Ureter (tissue), 1 donor: ENCODE measurements at places on chromosomes 2 and 18. TPM values are rescaled to one million over a fixed set of nuclear protein-coding genes. Genes with fewer than 3 reads are reported as not detected.

- DNase-seq: peak; percentile 87
Measured at GRCh38 chr2:120312860-120313694, 32.9 kb upstream of the INHBB start.

DNA sequence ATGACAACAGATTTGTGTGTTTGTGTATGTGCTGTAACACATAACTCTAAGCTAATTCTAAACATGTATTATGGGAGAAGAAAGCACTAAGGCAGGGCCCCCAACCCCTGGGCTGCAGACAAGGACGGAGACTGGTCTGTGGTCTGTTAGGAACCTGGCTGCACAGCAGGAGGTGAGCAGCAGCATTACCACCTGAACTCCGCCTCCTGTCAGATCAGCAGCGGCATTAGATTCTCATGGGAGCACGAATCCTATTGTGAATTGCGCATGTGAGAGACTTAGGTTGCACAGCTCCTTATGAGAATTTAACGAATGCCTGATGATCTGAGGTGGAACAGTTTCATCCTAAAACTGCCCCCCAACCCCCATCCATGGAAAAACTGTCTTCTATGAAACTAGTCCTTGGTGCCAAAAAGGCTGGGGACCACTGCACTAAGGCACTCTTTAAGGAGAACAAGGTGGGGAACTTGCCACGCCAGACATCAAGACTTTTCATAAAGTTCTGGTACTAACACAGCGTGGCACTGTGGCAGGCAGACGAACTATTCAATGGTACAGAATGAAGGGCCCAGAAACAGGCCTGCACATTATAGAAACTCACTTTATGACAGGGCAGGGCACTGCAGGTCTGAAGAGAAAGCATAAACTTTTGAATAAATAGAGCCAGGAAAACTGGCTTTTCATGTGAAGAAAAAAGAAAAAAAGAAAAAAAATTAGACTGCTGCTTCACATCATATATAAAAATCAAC, 14.0 kb downstream of the REEP1 start:
- no peak for DNase-seq

- no peak for DNase-seq
Measured at GRCh38 chr2:151824886-151825285, 3.3 kb downstream of the ARL5A start.

- no peak for DNase-seq
Measured at GRCh38 chr2:11678306-11678960, 8.4 kb upstream of the NTSR2 start.

DNA sequence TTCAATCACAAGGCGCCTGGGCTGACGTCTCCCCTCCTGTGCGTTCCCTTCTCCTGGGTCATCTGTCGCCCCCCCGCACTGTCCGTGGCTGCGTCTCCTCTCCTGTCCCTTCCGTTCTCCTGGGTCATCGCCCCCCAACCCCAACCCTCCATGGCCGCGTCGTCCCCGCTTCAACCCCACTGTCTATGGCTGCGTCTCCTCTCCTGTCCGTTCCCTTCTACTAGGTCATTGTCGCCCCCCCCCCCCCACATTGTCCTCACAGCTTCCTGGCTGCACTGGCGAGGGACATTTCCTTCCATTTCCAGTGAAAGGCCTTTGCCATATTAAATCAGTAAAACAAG, 118.9 kb downstream of the TMEM18 start:
- DNase-seq: no peak

- DNase-seq: peak; percentile 36
Measured at GRCh38 chr18:80196528-80197320, 50.6 kb downstream of the PARD6G start.

DNA sequence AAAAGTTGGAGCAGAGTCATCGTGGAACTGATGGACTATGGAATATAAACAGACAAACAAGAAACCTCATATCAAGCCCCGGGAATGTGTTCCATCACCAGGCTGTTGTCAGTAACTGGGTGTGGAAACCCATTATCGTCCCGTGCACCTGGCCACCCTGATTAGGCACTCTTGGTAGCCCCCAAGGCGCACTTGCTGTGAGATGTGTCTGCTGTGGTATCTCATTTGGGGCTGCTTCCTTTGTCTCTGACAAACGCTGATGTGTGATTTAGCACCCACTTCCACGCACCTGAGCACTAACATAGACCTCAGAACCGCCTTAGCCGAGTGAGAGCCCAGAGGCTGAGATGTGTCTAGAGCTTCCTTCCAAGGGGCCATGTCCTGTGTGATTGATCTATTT, 96.3 kb downstream of the PRPF40A start:
- DNase-seq: no peak

DNA sequence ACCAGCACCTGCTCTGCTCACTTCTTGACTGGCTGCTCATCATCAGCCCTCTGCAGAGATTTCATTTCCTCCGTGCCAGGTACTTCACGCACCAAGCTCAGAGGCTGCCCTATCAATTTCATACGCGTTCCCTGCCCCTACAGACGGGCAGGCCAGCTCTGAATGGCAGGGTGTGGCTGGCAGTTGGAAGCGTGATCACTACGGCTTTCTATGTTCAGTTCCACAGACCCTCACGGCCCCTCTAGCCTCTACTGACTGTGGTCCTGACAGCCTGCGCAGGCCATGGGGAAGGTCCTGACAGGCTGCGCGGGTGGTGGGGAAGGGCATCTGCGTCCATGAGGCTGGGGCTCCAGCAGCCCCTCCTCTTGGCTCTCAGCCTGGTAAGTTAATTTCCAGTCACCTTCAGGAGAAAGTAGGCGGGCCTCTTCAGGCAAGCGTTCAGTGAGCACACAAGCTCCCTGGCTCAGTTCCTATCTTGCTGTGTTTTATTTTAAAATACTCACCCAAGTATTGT, 154.8 kb downstream of the ZNF236 start:
- DNase-seq: peak; percentile 31

- no peak for DNase-seq
Measured at GRCh38 chr2:16067037-16067406, 126.7 kb downstream of the MYCN start.

ASXL3 gene
- 5.9 TPM for total RNA-seq

TGFBRAP1 gene
- 22.9 TPM for total RNA-seq

KRTCAP3 gene
- 52.9 TPM for total RNA-seq

ANKRD30B gene
- not detected for total RNA-seq

DLGAP1 gene
- 0.52 TPM for total RNA-seq

DPP10 gene
- 1.0 TPM for total RNA-seq

CYTIP gene
- 15.8 TPM for total RNA-seq

TOGARAM2 gene
- 0.31 TPM for total RNA-seq
